ENCODE measurements at places on chromosomes 4 and X. TPM values are rescaled to one million over a fixed set of nuclear protein-coding genes. Genes with fewer than 3 reads are reported as not detected.
A peak's percentile ranks its signal among the peaks of the same experiment; 100 is the strongest.

Gene DCAF4L1
- total RNA-seq, result 0.17 TPM

GRCh38 chrX:150348365-150348764 lies 14.8 kb upstream of the MAMLD1 start:
- no peak for DNase-seq

Gene GUCY2F
- not detected for total RNA-seq

DNA sequence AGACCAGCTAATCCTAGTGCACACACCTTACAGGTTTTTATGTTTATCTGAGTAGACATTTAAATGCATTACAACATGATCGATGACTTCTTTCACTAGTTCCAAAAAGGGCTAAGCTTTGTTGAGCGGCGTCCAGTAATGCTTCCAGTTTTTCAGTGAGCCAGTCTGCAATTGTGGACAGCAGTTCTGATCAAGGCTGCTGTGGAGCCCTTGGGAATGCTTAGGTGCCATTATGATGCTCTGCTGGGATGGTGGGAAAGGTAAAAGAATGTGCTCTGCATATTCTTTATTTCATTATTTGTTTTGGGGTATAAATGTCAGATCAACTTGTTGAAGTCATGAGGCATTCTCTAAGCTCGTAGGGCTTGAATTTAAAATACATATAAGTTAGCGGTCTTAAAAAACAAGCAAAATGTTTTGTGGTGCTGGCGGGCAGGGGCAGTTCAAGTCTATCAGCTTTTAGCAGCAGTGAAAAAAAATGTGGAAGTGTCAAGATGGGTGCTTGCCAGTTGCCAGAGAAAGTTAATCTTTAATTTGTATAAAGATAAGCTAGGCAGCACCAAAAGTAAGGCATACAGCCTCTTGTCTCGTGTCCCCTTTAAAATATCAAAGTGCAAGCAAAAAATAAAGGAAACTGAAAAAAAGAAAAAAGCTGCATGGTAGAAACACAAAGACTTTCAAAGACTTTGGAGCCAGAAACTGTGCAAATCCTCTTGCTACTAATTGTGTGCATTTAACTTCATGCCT lies 5.8 kb downstream of the MID1IP1 start:
- no peak for DNase-seq

Gene PDLIM3
- not detected for total RNA-seq

DNA sequence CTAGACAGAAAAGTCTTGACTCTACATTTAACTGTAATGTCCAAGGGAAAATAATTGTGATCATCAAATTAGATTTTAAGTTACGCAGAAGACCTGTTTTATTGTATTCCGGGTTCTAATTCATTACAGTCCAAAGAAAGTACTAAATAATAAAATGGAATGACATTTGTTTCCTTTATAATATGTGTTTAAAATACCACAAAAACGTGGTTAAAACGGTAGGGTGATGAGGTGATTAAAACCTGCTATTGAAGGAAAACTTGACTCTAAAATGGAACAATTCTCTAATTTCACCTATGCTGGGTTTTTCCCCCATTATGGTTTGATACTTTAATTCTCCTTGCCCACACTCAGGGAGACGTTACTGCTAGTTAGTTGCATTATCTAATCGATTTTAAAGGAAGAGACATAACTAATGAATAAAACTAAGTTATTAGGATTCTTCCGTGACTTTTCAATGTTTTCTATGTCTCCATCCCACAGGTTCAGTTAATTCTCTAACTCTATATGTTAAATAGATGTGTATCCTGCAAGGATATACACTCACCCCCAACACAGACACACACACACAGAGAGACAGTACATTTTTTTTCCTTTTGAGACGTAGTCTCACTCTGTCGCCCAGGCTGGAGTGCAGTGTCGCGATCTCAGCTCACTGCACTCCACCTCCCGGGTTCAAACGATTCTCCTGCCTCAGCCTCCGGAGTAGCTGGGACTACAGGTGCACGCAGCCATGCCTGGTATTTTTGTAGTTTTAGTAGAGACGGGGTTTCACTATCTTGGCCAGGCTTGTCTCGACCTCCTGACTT lies 80.8 kb downstream of the GK start:
- DNase-seq, result no peak

GRCh38 chrX:155441097-155441496 lies 17.3 kb downstream of the F8A3 start:
- no peak for DNase-seq

GRCh38 chr4:177489471-177490246 lies 47.4 kb upstream of the AGA start:
- DNase-seq, result no peak

Gene GAB1
- 0.34 TPM for total RNA-seq

- DNase-seq, result no peak
Measured at GRCh38 chr4:16636912-16637630, 261.4 kb downstream of the LDB2 start.

GRCh38 chrX:153374426-153374825 lies 26.7 kb downstream of the PNMA6E start:
- DNase-seq, result no peak

Gene ARMCX1
- total RNA-seq, result 1.6 TPM

DNA sequence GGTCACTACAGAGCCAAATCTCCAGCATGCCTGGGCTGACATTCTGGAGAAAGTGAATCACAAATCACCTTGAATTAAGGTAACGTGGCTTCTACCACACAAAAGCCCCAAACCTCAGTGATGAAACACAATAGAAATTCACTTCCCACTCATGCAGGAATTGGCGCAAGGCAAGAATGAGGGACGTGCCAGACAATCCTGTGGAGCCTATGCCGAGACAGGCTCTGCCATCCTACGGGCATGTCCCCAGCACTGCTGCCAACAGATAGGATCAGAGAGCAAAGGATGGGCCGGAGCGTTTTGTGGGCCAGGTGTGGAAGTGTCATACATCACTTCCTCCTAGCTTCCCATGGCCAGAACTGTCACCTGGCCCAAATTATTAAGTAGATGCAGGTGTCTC lies 118.0 kb downstream of the IRF2 start:
- no peak for DNase-seq

- DNase-seq, result no peak
Measured at GRCh38 chrX:22730542-22730941, 269.2 kb upstream of the DDX53 start.

GRCh38 chrX:152588206-152588605 lies 49.5 kb upstream of the GABRQ start:
- no peak for DNase-seq

DNA sequence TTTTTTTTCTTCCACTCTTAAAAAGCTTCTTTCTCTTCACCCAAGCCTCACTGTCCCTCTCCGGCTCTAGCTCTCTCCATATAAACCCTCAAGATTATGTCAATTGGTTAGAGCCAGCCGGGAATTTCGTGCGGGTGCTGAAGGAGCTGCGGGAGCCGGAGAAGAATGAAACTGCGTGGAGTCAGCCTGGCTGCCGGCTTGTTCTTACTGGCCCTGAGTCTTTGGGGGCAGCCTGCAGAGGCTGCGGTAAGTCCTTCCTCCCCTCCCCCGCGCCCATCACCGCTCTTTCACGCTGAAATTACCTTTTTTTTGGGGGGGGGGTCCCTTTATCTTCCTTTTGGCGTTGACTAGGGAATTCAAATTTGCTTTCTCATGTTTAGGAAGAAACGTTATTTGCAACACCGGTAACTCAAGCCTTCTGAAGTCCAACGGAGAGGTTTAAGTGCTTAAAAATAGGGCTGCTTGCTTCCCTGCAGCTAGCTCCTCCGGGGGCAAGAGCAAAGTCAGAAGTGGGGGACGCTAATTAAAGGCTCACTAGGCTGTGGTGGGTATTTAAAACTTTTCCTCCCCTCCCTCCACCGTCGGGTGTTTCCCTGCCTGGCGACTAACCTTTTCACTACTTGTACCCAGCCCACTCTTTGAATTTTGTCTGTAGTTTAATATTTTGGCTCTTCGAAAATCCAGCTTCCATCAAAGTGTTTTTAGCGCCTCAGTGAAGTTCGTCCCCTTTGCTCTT lies 491 bp downstream of the COL4A5 start:
- no peak for DNase-seq

GRCh38 chr4:52633846-52634245 lies 25.3 kb downstream of the USP46 start:
- DNase-seq, result no peak

- DNase-seq, result no peak
Measured at GRCh38 chr4:124573056-124573455, 139.5 kb downstream of the ANKRD50 start.

Gene TEX11
- not detected for total RNA-seq

DNA sequence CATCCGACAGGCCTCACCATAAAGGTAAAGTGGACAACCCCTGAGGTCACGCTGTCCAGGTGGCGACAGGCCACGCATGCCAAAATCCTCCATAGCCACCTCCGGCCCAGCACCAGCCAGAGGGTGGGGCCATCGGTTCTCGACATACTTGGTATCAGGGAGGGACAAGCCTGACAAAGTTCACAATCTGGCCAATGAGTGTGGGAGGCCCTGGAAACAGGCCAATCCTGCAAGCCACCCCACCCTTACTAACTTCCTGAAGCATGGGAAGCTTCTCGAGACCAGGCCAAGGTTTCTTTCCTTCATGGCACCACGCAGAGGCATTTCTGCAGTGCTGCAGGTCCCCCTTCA lies 73.8 kb downstream of the MTMR1 start:
- DNase-seq, result no peak

DNA sequence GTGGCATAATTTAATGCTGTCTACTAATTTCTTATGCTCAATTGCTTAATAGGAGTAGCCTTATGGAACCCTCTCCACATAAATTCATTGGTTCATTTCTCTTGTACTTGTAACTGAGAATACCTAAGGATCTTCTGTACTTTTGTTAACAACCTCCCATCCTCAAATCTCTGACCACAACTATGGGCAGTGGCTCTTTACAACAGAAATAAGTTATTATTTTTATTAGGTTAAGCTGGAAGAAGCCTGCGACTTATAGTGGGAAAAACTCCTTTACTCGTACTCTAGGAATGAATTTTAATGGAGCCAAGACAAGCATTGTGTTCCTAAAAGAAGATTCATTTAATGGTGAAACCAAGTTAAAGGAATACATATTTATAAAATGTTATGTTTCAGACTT lies 337.1 kb upstream of the CTSO start:
- DNase-seq, result no peak

GRCh38 chr4:1451752-1452122 lies 45.5 kb upstream of the NKX1-1 start:
- no peak for DNase-seq

Gene PABPC1L2B
- not detected for total RNA-seq

DNA sequence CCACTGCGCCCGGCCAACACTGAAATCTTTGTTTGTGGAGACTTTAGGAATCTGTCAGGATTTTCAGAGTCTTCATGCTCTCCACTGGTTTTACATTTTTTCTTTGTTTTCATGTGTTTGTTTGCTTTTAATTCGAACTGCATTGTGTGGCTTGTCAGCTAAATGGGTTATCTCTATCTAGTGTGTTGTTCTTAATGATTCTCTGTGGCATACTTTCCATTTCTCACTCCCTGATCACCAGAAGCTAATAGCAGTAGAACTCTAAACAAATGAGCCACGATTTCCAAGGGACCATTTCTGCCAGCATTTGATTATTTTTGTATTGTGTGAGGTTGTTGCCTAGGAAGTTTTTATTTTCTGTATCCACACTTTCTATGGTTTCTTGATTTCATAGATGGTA lies 352.4 kb downstream of the CAMK2D start:
- no peak for DNase-seq

DNA sequence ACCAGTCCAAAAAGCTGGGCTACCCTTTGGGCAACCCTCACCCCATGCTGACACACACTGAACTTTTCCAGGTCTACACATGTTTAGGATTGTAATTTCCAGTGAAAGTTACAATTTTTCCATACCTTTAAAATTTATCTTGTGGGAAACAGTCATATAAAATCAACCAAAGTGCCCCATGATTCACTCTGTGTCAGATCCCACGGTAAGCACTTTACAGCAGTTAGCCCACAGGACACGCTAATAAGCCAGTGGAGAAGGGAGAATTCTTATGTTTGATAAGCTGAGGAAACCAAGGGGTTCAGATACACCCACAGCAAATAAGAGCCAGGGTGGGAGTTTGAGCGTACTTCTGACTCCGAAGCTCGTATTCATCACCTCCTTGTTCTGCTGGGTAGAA lies 72.4 kb upstream of the TBL1X start:
- DNase-seq, result no peak

Gene PHOX2B
- total RNA-seq, result not detected

DNA sequence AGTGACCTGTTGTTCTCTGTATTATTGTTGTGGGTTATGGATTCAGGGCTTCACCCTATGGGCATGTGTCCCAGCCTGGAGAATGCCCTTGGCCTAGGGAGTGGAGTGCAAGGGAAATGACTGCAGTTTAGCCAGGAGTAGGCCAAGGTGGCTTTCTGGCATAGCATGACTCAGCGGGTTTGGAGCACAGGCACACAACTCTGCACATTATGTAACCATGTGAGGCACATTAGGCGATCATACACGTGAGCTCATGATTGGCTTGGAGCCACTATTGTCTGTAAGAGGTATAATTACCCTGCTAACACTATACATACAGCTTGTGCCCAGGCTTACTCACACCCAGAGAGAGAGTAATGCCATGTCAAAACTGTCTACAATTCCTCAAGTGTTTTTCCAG lies 35.1 kb upstream of the TACR3 start:
- no peak for DNase-seq

Gene BRS3
- total RNA-seq, result not detected

- DNase-seq, result no peak
Measured at GRCh38 chr4:77454858-77455257, 150.8 kb upstream of the CXCL13 start.

- DNase-seq, result no peak
Measured at GRCh38 chr4:93053140-93053539, 749.4 kb downstream of the GRID2 start.

GRCh38 chr4:73315091-73315490 lies 56.5 kb upstream of the ANKRD17 start:
- no peak for DNase-seq

DNA sequence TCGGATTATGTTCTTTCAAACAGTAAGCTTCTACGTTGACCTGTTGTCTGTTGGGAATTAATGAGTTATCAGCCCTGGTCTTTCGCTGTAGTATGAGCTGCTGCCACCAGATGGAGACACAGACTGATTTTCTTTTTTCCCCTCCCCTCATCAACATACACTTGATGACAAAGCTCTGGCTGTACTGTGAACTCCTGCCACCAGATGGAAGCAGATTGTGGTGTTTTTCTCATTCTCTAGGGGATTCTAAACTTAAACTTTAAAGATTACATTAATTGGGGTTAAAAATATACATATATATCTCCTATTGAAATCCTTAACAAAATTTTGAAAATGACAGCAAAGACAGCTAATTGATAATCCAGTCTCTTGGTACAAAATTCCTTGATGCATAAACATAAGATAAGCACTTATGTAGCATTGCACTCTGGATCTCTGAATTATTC lies 44.8 kb downstream of the SMS start:
- DNase-seq, result peak; percentile 77

All from activated CD4-positive, alpha-beta memory T cell treated with anti-CD3 and anti-CD28 coated beads for 36 hours (primary cell).